ENCODE measurements at places on chromosomes 1 and 21. TPM values are rescaled to one million over a fixed set of nuclear protein-coding genes. Genes with fewer than 3 reads are reported as not detected.

DNA sequence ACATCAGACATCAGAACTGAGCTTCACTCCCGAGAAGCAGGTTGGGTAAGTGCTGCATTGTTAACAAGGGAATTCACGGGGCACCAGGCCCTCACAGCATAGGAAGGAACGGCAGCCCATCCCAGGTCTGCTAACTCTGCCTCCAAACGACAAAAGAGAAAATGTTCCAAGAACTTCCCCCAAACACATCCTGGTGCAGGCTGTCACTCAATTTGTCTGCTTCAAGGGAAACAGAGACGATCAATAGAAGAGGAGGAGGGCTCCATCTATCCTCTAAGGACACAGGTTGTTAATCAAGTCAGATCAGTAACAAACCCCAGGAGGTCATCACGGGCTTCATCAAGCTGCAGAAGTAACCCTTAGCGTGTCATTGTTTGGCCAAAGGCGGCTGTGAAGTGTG lies 3.5 kb upstream of the TSPEAR start:
- H3K4me1 ChIP-seq, result 0 out of 2 replicates have a peak, but pooled peaks cover 2% of the 10 kb centered on the region
- no peak for DNase-seq
- H3K36me3 ChIP-seq, result no peaks in the 10 kb centered on the region
- no peak overlapping the region for H3K4me3 ChIP-seq

DNA sequence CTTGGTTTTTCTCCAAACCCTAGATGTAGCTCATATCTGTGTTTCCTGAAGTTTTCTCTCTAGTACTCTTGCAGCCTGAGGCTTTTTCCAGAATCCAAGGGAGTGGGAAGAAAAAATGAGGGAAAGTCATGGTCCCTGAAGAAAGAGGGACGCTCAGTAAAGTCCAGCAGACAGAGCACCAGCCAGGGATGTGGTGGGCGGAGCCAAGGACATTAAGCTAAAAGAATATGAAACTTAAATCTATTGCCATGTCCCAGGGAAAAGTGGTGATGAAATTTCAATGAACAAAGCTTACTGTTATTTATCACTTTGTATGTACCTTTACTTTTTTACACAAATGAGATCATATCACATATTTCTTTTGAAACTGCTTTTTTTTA lies 430.2 kb downstream of the USP25 start:
- no peak for DNase-seq
- H3K27ac ChIP-seq, result no peak overlapping the region
- no peak overlapping the region for H3K4me3 ChIP-seq
- H3K36me3 ChIP-seq, result no peaks in the 10 kb centered on the region

Gene EXTL1
- total RNA-seq, result not detected

- DNase-seq, result no peak
- no peaks in the 10 kb centered on the region for H3K27me3 ChIP-seq
- H3K4me3 ChIP-seq, result no peak overlapping the region
- H3K36me3 ChIP-seq, result no peaks in the 10 kb centered on the region
- no peak overlapping the region for H3K27ac ChIP-seq
These were observed 20.8 kb upstream of the PTPRF start for GRCh38 chr1:43509740-43510375.

Gene SMPDL3B
- total RNA-seq, result not detected

Measured in Karpas-422 (cell line).